Colonic mucosa (tissue), 4 donors: ENCODE measurements at places on chromosomes 7 and 10.

DNA sequence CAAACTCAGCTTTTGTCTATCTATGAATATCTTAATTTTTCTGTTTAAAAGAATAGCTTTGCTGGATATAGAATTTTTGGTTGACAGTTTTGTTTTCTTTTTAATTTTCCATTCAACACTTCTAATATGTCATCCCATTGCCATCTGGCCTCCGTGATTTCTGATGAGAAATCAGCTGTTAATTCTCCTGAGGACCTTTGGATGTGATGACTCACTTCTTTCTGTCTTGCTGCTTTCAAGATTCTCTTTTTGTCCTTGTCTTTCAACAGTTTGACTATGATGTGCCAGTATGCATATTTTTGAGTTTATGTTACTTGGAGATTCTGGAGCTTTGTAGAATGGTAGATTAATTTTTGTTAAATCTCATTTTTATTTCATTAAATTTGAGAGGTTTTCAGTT, 38.4 kb downstream of the ZNF518A start:
- no peaks in the 10 kb centered on the region for H3K36me3 ChIP-seq
- H3K27me3 ChIP-seq = no peaks in the 10 kb centered on the region
- no peaks in the 10 kb centered on the region for H3K4me1 ChIP-seq
- no peak for DNase-seq
- H3K27ac ChIP-seq = no peak overlapping the region
- no peak overlapping the region for H3K4me3 ChIP-seq

DNA sequence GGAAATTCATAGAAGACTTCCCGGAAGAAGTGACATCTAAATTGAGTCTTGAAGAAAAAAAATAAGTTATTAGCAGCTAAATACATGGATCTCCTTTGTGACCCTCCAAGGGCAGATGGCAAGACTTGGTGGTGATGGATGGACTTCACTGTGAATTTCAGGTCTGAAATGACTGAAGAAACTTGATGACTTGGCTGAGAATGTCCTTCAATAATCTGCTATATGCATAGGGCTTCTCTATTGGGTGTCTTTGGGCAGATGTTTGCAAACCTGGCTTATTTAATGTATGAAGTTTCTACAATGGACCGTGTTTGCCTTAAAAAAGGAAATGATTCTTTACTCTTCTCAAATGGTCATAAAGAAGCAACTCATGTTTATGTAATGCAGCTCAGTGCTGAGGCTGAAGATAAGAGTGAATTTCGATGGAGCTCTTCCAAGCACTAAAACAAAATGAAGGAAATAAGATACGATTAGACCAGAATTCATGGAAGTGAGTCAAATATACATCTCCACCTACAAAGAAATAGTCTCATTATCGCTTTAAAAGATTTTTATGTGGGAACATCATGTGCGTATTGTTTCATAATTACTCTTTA, 116.6 kb upstream of the WDR11 start:
- no peak overlapping the region for H3K27ac ChIP-seq
- H3K4me1 ChIP-seq = no peaks in the 10 kb centered on the region
- DNase-seq = no peak
- no peaks in the 10 kb centered on the region for H3K27me3 ChIP-seq
- no peak overlapping the region for H3K4me3 ChIP-seq

GRCh38 chr10:79230328-79230830, 116.9 kb upstream of the PPIF start:
- H3K4me3 ChIP-seq = no peak overlapping the region
- H3K36me3 ChIP-seq = no peaks in the 10 kb centered on the region
- H3K27me3 ChIP-seq = no peaks in the 10 kb centered on the region
- no peaks in the 10 kb centered on the region for H3K4me1 ChIP-seq
- DNase-seq = no peak

GRCh38 chr7:148589640-148590039, 926 bp upstream of the C7orf33 start:
- no peak overlapping the region for H3K4me3 ChIP-seq
- DNase-seq = no peak
- H3K27me3 ChIP-seq = no peaks in the 10 kb centered on the region
- no peak overlapping the region for H3K27ac ChIP-seq
- H3K4me1 ChIP-seq = no peaks in the 10 kb centered on the region
- H3K36me3 ChIP-seq = no peaks in the 10 kb centered on the region

- H3K36me3 ChIP-seq = no peaks in the 10 kb centered on the region
- H3K27ac ChIP-seq = no peak overlapping the region
- H3K4me3 ChIP-seq = no peak overlapping the region
- no peaks in the 10 kb centered on the region for H3K27me3 ChIP-seq
- no peaks in the 10 kb centered on the region for H3K4me1 ChIP-seq
- no peak for DNase-seq
Observed at GRCh38 chr10:20142311-20142710, 326.1 kb downstream of the PLXDC2 start.

GRCh38 chr7:29274146-29275017, 79.8 kb downstream of the CHN2 start:
- H3K4me3 ChIP-seq = no peak overlapping the region
- no peaks in the 10 kb centered on the region for H3K4me1 ChIP-seq
- H3K36me3 ChIP-seq = no peaks in the 10 kb centered on the region

DNA sequence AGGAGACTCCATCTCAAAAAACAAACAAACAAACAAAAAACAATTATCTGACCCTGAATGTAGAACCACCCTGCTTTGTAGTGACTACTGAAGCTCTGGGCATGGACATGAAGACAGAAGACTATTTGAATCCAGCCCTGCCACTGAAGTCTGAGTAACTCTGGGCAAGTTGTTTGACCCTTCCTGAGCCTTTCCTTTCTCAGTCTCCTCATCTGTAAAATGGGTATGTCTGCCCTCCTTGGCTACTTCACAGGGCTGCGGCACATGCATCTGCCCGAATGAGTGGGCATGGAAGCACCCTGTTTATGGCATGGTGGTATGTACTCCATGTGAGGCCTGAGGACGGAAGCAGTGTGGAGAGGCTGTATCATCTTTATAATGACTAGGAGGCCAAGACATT, 22.2 kb upstream of the MALSU1 start:
- H3K4me1 ChIP-seq = no peaks in the 10 kb centered on the region
- no peak for DNase-seq
- no peak overlapping the region for H3K27ac ChIP-seq
- H3K36me3 ChIP-seq = no peaks in the 10 kb centered on the region
- H3K27me3 ChIP-seq = no peaks in the 10 kb centered on the region

DNA sequence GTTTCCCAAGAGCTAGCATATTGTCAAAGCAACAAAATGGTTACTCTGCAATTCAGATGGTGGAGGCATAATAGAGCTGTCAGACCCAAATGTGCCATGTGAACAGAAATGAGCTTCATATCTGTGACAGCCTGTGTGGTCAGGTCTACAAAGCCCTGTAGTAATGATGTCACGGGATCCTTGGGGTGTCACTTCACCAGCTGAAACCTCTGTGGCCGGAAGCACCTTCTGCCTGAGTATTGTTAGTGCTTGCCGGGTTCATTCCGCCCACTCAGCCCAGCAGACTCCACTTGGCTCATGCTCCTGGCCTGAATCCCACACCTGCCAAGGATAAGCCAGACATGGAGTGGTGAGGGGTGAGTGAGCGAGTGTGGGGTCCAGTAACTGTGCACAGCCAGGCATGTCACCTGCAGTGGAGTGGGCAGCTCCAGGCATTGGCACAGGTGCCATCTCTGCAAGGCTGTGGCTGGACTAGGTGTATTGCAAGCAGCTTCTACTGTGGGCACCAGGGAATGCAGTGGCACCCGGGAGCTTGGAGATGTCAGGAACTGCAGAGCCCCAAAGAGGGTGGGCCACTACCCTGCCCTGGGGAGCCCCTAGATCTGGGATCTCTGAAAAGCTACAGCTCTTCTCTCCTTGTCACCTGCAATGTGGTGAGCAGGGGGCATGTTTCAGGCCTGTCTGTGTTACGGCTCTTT, 341.9 kb upstream of the CHRM2 start:
- DNase-seq = no peak
- H3K27me3 ChIP-seq = no peaks in the 10 kb centered on the region
- H3K36me3 ChIP-seq = no peaks in the 10 kb centered on the region
- no peak overlapping the region for H3K4me3 ChIP-seq

- H3K27me3 ChIP-seq = no peaks in the 10 kb centered on the region
- H3K36me3 ChIP-seq = no peaks in the 10 kb centered on the region
- DNase-seq = no peak
- H3K4me1 ChIP-seq = no peaks in the 10 kb centered on the region
Observed at GRCh38 chr7:80480566-80480965, 31.3 kb downstream of the GNAT3 start.

DNA sequence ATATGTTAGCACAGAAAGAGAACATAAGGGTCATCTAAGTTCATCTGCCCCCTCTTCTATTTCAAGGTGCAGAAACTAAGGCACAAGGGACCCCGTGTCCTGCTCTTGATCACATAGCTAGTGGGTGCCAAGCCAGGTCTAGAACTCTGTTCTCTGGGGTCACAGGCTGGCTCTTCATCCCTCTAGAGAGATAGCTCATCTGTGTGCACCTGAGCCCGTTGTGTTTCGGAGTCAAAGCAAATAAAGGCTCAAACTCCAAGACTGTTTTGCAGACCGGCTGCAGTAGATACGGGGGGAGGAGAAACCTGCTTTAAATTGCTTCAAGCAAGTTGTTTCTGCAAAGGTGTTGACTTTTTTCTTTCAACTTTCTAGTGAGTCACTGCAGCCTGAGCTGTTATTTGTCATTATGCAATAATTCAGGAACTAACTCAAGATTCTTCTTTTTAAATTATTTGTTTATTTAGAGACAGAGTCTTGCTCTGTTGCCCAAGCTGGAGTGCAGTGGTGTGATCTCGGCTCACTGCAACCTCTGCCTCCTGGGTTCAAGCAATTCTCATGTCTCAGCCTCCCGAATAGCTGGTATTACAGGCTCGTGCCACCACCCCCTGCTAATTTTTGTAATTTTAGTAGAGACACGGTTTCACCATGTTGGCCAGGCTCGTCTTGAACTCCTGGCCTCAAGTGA, 6.5 kb downstream of the BLVRA start:
- H3K27me3 ChIP-seq = no peaks in the 10 kb centered on the region
- H3K36me3 ChIP-seq = no peaks in the 10 kb centered on the region
- DNase-seq = no peak
- peaks cover 3% of the 10 kb centered on the region for H3K4me1 ChIP-seq
- H3K4me3 ChIP-seq = no peak overlapping the region
- H3K27ac ChIP-seq = no peak overlapping the region
